ENCODE measurements at places on chromosomes 6 and 20.

DNA sequence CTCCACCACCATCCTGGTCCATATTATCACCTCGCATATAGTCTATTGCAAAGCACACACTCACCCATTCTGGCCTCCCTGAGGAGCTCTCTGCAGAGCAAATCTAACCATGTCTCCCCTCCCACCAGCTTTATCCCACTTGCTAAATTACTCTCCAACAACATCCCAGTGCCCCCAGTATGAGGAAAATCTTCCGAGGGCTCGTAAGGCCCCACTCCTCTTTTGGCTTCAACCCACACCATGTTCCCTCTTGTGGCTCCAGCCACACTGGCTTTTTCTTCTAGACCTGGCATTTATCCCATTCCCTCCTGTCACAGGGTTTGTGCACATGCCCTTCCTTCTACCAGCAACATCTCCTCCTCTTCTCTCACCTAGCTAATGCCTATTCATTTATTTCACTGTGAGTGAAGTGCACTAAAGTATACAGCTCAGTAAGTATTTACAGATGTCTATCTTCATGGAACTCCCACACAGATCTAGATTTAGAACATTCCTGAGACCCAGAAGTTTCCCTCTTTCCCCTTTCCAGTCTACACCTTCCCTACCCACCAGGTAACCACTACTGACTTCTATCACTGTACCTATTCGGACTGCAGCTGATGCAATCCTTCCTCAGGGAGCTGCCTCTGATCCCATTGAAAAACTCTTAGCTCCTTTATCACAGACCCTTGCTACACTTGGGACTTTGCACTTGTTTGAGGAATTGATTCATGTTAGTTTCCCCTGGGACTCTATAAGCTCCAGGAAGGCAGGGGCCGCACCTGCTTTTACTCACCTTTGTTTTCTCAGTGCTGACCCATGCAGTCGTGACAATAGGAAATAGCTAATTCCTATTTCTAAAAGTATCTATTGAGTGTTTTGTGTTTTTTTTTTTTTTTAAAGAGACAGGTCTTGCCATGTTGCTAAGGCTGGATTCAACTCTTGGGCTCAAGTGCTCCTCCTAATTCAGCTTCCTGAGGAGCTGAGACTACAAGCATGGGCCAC is 15.5 kb downstream of the MRPL14 start:
- no peak for DNase-seq

DNA sequence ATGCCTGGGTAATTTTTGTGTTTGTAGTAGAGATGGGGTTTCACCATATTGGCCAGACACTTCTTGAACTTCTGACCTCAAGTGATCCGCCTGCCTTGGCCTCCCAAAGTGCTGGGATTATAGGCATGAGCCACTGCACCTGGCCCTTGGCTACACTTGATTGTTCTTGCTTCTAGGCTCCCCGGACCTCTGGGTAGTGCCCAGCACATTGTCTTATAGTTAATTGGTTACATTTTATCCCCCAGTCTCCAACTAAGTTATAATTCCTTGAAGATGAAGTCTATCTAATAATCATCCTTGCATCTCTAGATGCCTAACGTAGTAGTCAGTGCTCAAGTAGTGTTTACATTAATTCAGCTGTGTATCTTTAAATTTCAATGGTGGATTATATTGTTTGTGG is 11.8 kb downstream of the SMPDL3A start:
- DNase-seq: no peak

- DNase-seq: no peak
These were observed 102.8 kb upstream of the TFAP2D start for GRCh38 chr6:50610562-50610961.

GRCh38 chr6:14709900-14710299 is 536.0 kb upstream of the JARID2 start:
- DNase-seq: no peak

GRCh38 chr6:37314487-37315156 is 39.2 kb upstream of the RNF8 start:
- no peak for DNase-seq

GRCh38 chr6:5506149-5506548 is 244.8 kb downstream of the FARS2 start:
- no peak for DNase-seq
